Fibroblast of skin of right biceps (primary cell): ENCODE measurements at places on chromosomes 5 and 9.

DNA sequence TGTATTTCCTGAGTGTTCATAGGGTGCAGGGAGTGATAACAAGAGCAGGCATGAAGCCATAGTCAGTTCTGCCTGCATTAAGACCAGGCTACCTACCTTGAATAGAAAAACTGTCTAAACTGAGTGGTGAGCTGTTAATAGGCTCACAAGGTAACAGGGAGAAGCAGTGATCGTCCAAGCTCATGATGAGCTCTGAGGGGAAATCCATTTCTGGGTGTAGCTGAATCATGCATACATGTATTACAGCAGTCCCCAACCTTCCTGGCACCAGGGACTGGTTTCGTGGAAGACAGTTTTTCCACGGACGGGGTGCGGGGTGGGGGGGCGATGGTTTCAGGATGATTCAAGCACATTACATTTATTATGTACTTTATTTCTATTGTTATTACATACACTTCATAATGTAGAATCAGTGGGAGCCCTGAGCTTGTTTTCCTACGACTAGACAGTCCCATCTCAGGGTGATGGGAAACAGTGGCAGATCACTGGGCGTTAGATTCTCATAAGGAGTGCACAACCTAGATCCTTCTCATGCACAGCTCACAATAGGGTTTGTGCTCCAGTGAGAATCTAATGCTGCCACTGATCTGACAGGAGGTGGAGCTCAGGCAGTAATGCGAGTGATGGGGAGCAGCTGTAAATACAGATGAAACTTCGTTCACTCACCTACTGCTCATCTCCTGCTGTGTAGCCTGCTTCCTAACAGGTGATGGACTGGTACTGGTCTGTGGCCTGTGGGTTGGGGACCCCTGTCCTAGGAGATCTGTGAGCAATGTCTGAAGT, 100.0 kb upstream of the IL6ST start:
- DNase-seq, result no peak

- DNase-seq, result no peak
Measured at GRCh38 chr9:85726737-85727136, 15.0 kb downstream of the AGTPBP1 start.

DNA sequence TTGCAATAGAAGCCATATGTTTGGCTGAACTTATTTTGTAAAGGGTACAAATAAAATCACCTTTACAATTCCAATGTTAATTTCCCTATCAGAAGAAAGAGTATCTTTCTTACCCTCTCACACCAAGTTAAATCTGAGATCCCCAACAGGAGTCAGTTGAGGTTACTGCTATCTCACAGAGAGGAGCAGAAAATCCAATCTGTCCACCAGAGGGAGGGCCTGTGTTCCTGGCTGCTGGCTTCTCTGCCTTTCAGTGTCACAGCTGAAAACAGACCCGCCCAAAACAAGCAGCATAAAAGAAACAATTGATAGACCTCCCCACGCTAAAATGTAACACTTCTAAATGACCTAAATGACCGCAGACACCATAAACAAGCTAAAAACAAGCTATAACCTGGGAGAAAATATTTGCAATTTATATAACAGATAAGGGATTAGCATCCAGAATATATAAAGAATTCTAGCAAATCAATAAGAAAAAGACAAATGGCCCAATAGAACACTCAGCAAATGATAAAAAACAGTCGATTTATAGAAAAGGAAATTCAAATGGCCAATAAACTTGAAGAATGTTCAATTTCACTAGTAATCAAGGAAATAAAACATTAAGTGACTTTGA, 24.5 kb upstream of the MVB12B start:
- DNase-seq, result peak; percentile 55

- no peak for DNase-seq
Measured at GRCh38 chr5:158462349-158463114, 603.6 kb upstream of the CLINT1 start.

- DNase-seq, result peak; percentile 27
Measured at GRCh38 chr5:2861605-2862004, 110.1 kb upstream of the IRX2 start.

- no peak for DNase-seq
Measured at GRCh38 chr5:134873494-134873893, 677 bp upstream of the TXNDC15 start.

DNA sequence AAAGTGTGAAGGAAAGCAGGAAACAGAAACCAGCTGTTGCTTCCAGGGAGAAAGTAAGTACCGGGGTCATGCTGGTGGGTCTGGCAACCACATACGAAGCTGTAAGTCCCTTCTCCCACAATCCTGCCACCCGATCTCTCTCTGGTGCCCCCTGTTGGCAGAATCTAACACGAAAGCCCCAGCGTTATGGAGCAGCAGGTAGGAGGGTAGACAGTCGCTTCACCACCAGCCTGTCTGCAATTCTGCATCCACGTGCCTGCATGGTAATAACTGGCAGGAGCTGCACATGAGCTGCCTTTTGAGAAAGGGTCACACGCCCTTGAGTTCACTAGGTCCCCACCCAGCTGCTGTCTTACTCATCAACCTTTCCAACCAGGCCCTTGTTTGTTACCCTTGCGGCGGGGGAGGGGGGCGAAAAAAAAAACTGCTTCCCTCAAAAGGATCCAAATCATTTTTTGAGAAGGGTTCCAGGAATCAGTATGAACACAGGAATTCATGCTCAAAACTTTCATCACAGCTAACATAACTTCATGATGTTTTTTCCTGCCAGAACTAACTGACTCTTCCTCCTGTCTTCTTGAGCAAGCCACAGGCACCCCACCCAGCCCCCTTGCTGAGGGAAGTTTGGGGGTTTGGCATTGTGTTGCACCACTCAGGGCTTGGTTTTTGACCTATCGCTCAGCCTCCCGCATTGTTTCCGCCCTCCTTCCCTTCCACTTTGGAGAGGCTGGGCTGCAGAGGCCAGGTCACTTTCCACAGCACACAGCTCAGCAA, 19.6 kb upstream of the TMEM252 start:
- DNase-seq, result peak; percentile 5

DNA sequence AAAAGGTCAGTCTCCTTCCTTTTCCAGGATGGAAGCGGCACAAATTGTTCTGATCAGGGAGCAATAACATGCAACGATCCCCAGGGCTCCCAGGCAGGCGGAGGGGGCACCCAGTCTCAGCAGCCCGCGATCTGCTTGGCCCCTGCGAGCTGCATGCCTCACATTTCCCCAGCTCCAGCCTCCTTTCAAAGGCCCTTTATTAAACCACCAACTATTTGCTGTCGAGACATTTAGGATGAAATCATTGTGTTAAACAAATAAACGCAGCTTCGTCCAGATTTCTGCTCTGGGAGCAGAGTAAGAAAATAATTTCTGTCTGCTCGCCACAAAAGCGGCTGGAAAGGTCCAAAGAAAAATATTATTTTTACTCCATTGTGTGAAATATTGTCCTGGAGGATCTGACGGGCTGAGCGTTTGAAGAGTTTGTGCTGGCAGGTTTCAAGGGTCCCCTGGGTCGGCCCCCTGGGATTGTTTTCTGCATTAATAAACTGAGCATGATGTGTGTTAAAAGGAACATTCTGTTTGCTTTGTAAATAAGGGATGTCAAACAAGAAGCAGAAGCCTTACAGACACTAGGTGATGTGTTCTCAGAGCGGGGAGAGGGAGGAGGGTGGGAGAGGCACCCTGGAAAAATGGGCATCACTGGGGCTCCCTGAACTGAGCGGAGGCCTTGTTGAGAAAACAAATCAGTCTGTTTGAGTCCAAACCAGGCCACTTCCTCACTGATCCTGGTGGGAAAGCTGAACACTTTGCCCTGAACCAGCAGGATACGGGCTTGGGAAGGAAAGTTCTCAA, 110.1 kb downstream of the FOXD1 start:
- peak; percentile 88 for DNase-seq

GRCh38 chr5:132746954-132747615, at the start of gene CCNI2:
Gene CCNI2, plus strand, starts transcription at chr5:132747426. Its CDS starts 70 bp downstream, at chr5:132747496.
- peak; percentile 17 for DNase-seq

DNA sequence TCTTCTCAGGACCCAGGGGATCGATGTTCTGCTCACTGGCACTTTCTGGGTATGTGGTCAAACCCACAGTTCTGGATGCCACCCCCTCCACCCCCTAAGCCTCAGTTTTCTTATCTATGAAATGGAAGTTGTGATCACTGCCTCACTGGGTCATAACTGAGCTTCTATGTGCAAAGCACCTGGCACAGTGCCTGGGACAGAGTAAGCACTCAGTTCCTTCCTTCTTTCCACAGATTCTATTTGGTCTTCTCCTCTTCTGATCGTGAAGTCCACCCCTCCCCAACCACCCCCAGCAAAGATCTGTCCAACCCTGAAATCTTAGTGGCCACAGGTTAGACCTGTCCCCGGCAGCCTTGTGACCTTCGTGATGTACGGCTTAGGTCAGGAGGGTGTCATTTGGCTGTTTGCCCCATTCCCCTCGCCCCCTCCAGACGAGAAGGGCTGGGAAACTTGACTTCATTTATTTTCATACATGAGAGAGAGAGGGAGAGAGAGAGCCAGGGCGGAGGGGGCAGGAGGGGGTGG, 181.4 kb downstream of the FGF18 start:
- DNase-seq, result no peak

- peak; percentile 49 for DNase-seq
Measured at GRCh38 chr5:81638471-81638870, 112.4 kb downstream of the SSBP2 start.

GRCh38 chr5:67037171-67037570, 159.4 kb downstream of the CD180 start:
- DNase-seq, result no peak
